Activated CD8-positive, alpha-beta memory T cell treated with anti-CD3 and anti-CD28 coated beads for 1 hour (primary cell): ENCODE measurements at places on chromosomes 4 and X.
A peak's percentile ranks its signal among the peaks of the same experiment; 100 is the strongest.

- DNase-seq, result no peak
These were observed 37.6 kb upstream of the UGT2B17 start for GRCh38 chr4:68613752-68614151.

DNA sequence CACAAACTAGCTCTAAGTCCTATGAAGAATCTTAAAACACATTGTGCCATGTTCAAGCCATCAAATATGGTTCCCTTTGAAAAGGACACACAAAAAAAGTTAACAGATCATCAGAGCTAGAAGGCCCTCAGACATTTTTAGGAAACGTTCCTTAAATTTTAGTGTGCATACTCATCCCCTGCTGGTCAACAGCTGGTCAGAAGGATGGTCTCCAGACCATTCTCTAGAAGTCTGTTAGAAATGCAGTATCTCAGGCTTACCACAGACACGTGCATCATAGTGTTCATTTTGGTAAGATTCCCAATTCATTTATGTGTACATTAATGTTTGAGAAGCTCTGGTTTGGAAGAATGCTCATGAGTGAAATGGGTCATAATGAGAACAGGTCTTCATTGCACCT lies 523.1 kb downstream of the INPP4B start:
- DNase-seq, result no peak

- DNase-seq, result no peak
These were observed 331.9 kb upstream of the GK2 start for GRCh38 chr4:79739912-79740311.

DNA sequence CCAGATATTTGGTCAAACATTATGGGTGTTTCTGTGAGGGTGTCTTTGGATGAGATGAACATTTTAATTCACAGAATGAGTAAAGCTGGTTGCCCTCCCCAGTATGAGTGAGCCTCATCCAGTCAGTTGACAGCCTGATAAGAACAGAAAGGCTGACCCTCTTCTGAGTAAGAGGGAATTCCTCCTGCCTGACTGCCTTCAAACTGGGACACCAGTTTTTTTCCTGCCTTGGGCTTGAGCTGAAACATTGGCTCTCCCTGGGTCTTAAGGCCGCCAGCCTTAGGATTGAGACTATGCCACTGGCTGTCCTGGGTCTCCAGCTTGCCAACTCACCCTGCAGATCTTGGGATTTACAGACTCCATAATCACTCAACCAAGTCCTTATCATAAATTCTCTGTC lies 14.5 kb upstream of the MAML3 start:
- DNase-seq, result no peak

- DNase-seq, result no peak
These were observed 233.8 kb upstream of the UGT8 start for GRCh38 chr4:114364857-114365256.

DNA sequence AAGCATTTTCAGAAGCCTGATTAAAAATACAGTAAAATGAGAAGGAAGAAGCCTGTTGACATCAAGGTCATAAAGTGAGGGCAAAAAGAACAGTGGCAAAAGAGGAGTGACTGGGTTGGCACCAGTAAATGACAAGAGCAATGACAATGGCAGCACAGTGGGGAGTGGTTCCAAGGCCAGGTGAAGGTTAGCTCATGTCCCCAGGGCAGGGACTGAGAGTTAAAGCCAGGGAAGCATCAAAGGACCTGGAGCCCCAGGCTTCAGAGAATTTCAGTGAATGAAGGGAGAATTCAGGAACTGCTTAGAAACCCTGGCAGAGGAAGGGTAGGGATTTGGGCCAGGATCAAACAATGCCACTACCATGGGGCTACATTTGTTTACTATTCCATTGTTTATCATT lies 8.8 kb upstream of the PIGA start:
- DNase-seq, result no peak

GRCh38 chr4:55635282-55635681 lies 816 bp downstream of the NMU start:
- no peak for DNase-seq

- no peak for DNase-seq
These were observed 227.7 kb upstream of the GPRIN3 start for GRCh38 chr4:89535251-89535650.

GRCh38 chr4:3715061-3715854 lies 50.9 kb upstream of the ADRA2C start:
- DNase-seq, result no peak

DNA sequence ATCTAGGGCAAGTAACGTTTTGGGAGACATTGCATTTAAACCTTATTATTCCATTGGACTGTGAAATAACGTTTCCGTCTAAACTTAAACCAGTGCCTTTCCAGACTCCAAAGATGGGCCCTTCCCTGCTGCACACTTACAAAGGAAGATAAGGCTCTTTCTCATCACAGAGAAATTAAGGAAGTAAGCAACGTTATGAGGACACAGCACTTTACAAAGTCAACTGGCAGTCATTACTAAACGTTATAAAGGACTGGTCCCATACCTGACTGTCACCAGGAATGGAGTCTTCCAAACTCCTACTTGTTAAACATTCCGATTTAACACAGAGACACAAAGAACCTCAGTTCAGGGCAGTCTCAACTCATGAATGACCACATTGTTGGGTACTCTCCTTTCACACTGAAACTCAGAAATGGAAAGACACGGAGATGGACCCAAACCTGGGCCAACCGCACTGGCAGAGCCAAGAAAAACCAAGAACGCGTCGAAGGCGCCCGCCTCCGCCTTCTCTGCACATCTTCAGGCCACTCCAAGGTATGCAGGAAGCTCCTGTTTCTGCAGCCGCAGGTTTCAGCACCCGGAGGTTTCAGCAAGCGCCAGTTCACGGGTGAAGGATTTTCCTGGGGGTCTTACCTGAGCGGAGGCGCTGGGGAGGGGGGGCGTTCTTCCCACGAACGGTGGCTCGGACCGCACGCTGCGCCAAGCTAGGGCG lies 670 bp downstream of the PAPSS1 start:
- peak; percentile 3 for DNase-seq

DNA sequence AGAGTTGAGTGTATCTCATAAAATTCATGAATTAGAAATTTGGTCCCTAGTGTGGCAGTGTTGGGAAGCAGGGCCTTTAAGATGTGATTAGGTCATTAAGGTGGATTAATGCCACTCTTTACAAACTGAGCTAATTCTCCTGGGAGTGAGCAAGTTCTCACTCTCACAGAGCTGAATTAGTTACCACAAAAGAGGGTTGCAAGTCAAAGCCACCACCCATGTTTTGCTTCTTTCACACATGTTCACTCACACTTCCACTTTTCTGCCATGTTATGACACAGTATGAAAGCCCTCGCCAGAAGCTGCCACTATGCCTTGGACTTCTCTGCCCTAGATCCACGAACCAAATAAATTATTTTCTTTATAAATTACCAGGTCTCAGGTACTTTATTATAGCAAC lies 332.1 kb downstream of the ARAP2 start:
- DNase-seq, result no peak

GRCh38 chrX:109679820-109680219 lies 53.2 kb downstream of the ACSL4 start:
- DNase-seq, result no peak
